Heart right ventricle (tissue), 16 donors: ENCODE measurements at places on chromosomes 13 and 19. TPM values are rescaled to one million over a fixed set of nuclear protein-coding genes. Genes with fewer than 3 reads are reported as not detected.

C19orf73 gene
- polyA plus RNA-seq: 5.4 TPM

DCLK1 gene
- 8.1 TPM for polyA plus RNA-seq

ZNF701 gene
- polyA plus RNA-seq: 20.5 TPM

NCLN gene
- polyA plus RNA-seq: 43.6 TPM

NLRP4 gene
- polyA plus RNA-seq: not detected

DNA sequence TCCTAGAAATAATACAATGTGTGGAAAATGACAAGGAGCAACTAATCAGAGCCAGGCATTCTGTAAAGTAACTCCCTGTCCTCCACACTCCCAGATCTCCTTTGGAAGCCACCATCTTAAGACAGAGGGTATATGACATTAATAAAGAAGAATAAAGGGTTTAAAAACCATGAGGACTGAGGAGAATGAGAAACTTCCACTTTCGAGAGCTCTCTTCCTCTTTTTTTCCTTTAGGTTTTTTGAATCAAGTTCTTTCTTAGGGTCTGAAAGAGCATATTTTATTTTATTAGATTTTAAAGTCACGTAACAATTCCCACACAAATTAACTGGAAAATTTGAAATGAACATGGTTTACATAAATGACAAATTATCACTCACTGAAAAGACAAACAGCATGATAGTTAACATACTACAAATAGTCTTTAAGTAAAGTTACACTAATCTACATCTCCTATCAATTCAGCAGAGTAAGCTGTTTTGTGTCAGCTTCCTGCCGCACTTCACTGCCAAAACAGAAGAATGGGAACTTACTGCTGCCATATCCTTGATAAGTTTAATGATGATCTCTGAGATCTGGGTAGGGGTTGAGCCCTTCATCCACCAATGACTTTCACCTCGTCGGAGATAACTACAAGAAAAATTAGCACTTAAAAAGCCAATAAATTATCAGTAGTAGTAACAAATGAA lies 38.6 kb upstream of the FBXL3 start:
- no peak for DNase-seq
- H3K36me3 ChIP-seq: no peaks in the 10 kb centered on the region
- no peak overlapping the region for H3K4me3 ChIP-seq
- H3K27me3 ChIP-seq: no peaks in the 10 kb centered on the region
- peaks cover 24% of the 10 kb centered on the region for H3K4me1 ChIP-seq
- H3K27ac ChIP-seq: no peak overlapping the region

- no peaks in the 10 kb centered on the region for H3K27me3 ChIP-seq
- no peak for DNase-seq
- H3K4me3 ChIP-seq: no peak overlapping the region
- H3K4me1 ChIP-seq: no peaks in the 10 kb centered on the region
- H3K27ac ChIP-seq: no peak overlapping the region
- H3K36me3 ChIP-seq: no peaks in the 10 kb centered on the region
These were observed 20.4 kb upstream of the CPB2 start for GRCh38 chr13:46124967-46125933.

DNA sequence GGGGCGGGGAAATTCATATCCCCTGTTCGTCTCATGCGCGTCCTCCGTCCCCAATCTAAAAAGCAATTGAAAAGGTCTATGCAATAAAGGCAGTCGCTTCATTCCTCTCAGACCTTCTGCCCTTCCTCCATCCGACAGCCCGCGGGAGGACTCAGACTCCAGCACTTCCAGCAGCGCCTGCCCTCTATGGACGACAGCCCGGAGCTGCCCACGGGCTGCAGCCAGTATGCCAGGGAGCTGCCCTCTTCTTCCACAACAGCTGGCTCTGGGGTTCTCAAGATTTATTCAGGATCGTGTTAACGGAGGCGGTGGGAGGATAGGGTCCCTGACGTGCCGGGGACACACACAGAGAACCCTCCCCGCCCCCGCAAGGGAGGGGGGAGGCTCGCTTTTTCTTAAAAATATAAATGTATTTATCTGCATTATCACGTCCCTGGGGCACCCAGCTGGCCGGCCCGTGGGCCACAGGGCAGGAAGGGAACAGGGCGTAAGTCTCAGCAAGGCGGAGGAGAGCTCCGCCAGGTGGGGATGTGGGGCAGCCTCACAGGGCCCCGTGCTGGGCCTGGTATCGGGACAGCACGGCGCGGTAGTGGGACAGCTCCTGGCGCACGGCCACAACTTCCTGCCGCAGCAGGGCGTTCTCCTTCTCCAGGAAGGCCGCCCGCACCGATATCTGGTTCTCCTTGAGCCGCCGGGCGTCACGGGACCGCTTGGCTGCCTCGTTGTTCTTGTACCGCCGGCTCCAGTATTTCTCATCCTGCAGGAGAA lies 6.7 kb downstream of the DBP start:
- H3K4me1 ChIP-seq: peaks cover 59% of the 10 kb centered on the region
- no peaks in the 10 kb centered on the region for H3K36me3 ChIP-seq
- peak overlapping the region; percentile 69 for H3K27ac ChIP-seq
- DNase-seq: peak; percentile 78
- H3K27me3 ChIP-seq: no peaks in the 10 kb centered on the region

DNA sequence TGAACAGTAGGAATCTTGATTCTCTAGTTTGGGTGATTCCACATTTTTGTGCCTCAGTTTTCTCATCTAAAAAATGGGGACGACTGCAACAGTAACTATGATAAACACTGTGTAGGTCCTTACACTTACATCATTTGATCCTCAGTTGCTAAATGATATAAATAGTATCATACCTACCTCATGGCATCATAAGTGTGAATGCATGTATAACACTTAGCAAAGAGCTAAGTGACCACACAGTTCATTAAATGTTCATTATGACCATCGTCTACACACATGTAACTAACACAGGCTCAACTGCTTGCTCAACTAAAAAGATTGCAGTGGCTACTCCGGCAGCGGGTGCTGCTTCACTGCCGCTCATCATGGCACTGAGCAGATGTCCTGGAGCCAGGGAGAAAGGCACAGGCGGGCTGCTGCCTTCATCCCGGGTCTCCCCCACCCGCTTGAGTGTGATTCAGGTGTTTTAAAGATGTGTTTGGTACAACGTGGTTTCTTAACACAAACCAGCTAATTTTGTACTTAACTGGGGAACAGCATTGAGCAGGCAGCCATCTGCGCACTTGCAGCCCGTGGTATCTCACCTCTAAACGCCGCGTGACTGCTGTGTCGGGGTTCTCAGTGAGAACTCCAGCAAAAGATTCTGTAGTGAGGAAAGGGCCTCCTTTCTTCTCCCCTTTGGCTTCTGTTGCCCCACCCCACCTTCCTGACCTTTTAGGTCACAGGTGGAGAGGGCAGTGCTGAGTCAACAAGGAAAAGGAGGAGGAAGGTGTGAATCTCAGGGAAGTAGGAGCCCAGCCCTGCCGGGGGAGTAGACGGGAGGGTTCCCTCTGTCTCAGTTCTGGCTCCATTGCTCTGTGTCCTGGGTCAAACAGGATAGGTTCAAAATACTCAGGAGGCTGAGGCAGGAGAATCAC lies 11.7 kb upstream of the ACTN4 start:
- peaks cover 6% of the 10 kb centered on the region for H3K4me1 ChIP-seq
- peak overlapping the region; percentile 70 for H3K27ac ChIP-seq
- no peaks in the 10 kb centered on the region for H3K27me3 ChIP-seq
- DNase-seq: no peak
- no peak overlapping the region for H3K4me3 ChIP-seq

DNA sequence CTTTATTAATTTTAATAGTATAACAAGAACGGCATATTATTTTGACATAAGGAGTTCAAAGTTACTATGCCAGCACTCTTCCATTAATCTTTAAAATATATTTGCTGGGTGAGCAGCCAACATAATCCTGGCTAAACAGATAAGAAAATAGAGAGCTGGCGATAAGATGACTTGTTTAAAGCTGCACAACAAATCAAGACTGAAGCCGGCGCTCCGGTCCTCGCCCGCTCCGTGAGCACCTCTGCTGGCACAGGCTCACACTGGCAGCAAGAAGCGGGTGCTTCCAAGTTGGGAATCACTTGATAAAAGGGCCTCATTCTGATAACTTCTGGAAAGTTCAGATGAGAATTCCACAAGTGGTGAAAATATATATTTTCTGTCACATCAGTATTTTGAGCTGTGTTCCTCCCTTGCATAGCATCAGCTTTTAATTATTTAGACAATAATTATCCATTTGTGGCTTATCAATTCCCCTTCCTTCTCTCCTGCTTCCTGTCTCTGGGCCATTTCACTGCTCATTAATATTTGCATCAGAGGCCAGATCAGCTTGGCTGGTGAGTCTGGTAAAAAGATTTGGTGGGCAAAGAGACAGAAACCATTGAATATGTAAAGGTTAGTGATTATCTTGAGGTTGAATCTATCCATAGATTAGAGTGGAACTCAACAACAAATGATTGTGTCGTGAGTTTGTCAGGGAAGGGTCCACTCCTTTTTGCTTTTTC lies 205.3 kb downstream of the MZT1 start:
- no peak for DNase-seq
- H3K27me3 ChIP-seq: no peaks in the 10 kb centered on the region
- H3K27ac ChIP-seq: no peak overlapping the region
- no peak overlapping the region for H3K4me3 ChIP-seq
- no peaks in the 10 kb centered on the region for H3K4me1 ChIP-seq

- no peak overlapping the region for H3K4me3 ChIP-seq
- no peak overlapping the region for H3K27ac ChIP-seq
- no peaks in the 10 kb centered on the region for H3K4me1 ChIP-seq
- DNase-seq: peak; percentile 49
- H3K36me3 ChIP-seq: no peaks in the 10 kb centered on the region
These were observed 5.7 kb downstream of the SHISA7 start for GRCh38 chr19:55437410-55437809.

DNA sequence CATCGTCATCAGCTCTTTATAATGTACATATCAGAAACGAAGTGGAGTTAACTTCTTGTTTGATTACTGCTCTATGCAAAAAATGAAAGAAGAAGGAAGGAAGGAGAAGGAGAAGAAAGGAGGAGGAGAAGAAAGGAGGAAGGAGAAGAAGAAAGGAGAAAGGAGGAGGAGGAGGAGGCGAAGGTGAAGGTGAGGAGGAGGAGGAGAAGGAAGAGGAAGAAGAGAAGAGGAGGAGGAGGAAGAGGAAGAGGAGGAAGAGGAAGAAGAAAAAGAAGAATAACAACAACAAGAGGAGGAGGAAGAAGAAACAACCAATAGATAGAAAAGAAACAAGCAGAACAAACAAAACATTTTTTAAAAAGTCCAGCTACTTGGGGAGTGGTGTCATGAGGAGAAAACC lies 13.1 kb downstream of the NUFIP1 start:
- DNase-seq: no peak
- H3K4me3 ChIP-seq: no peak overlapping the region
- H3K27me3 ChIP-seq: no peaks in the 10 kb centered on the region
- no peak overlapping the region for H3K27ac ChIP-seq

GRCh38 chr13:31937436-31937835 lies 94.1 kb upstream of the FRY start:
- no peak overlapping the region for H3K27ac ChIP-seq
- no peak overlapping the region for H3K4me3 ChIP-seq

- DNase-seq: no peak
- no peaks in the 10 kb centered on the region for H3K27me3 ChIP-seq
- no peak overlapping the region for H3K27ac ChIP-seq
- H3K4me1 ChIP-seq: peaks cover 55% of the 10 kb centered on the region
- peaks cover 73% of the 10 kb centered on the region for H3K36me3 ChIP-seq
- H3K4me3 ChIP-seq: no peak overlapping the region
These were observed 4.7 kb downstream of the GPX4 start for GRCh38 chr19:1108291-1109031.

DNA sequence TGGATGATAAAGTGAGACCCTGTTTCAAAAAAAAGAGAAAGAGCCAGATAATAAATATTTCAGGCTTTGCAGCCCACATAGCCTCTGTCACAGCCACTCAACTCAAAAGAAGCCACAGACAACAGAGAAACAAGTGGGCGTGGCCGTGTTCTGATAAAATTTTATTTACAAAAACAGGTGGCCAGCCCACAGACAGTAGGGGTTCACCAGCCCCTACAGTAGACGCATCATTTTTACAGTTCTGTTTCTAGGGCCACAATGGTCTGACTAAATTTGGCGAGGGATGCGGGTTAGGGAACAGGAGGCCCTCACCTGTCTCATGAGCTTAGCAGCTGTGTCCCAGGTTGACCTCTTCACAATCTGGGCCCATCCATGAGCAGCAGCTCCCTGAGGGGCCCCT lies 59.5 kb downstream of the ARHGEF18 start:
- no peak overlapping the region for H3K4me3 ChIP-seq
- DNase-seq: no peak
- no peaks in the 10 kb centered on the region for H3K27me3 ChIP-seq
- H3K36me3 ChIP-seq: peaks cover 19% of the 10 kb centered on the region

GRCh38 chr13:48562296-48563066 lies 29.6 kb upstream of the RCBTB2 start:
- no peak overlapping the region for H3K4me3 ChIP-seq
- H3K36me3 ChIP-seq: no peaks in the 10 kb centered on the region
- H3K27me3 ChIP-seq: no peaks in the 10 kb centered on the region
- H3K4me1 ChIP-seq: no peaks in the 10 kb centered on the region
- H3K27ac ChIP-seq: no peak overlapping the region

DNA sequence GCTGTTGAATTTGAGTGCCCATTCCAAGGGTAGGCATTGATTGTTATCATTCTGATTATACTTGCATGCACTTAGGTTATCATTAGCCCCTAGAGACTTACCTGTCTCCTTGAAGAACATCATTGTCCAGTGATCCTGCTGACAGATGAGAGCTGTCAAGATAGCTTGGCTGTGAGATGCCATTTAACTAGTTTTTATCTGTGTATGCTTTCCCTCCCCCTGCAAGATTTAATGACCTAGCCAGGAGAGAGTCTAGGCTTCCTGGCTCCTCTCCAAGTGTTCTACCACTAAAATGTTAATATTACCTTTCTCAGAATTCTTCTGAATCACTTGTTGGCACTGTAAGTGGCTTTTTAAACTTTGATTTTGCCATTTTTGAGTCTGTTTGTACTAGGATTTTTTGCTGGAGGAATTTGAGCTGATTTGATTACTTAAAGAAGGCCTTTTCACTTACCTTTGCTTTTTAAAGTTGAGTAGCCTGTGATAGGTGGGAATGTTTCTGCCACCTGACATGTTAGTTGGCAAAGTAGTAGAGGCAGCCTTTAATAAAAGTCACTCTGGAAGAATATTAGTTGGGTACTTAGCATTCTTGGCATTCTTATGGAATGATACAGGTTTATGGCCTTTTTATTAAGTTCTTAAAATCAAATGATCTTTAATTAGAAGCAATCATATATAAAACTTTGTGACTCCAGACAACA lies 41.1 kb downstream of the ARHGAP35 start:
- peak overlapping the region; percentile 2 for H3K27ac ChIP-seq
- no peaks in the 10 kb centered on the region for H3K36me3 ChIP-seq
- H3K4me1 ChIP-seq: peaks cover 51% of the 10 kb centered on the region
- H3K4me3 ChIP-seq: no peak overlapping the region

GRCh38 chr19:18135712-18136584 lies 17.0 kb upstream of the PIK3R2 start:
- H3K27ac ChIP-seq: no peak overlapping the region
- H3K4me3 ChIP-seq: no peak overlapping the region
- no peaks in the 10 kb centered on the region for H3K27me3 ChIP-seq
- H3K4me1 ChIP-seq: no peaks in the 10 kb centered on the region
- DNase-seq: no peak

- no peak overlapping the region for H3K4me3 ChIP-seq
- H3K4me1 ChIP-seq: no peaks in the 10 kb centered on the region
- H3K36me3 ChIP-seq: peaks cover 9% of the 10 kb centered on the region
- DNase-seq: no peak
- H3K27ac ChIP-seq: no peak overlapping the region
These were observed 49.6 kb upstream of the EBPL start for GRCh38 chr13:49740870-49741269.
